CD4-positive, alpha-beta T cell treated with Interleukin-15 for 1 hour (primary cell): ENCODE measurements at places on chromosomes 5 and 9.

- DNase-seq: no peak
Observed at GRCh38 chr5:123429221-123429954, 6.2 kb upstream of the CEP120 start.

GRCh38 chr9:116697362-116697761, 10.3 kb downstream of the TRIM32 start:
- DNase-seq: no peak

DNA sequence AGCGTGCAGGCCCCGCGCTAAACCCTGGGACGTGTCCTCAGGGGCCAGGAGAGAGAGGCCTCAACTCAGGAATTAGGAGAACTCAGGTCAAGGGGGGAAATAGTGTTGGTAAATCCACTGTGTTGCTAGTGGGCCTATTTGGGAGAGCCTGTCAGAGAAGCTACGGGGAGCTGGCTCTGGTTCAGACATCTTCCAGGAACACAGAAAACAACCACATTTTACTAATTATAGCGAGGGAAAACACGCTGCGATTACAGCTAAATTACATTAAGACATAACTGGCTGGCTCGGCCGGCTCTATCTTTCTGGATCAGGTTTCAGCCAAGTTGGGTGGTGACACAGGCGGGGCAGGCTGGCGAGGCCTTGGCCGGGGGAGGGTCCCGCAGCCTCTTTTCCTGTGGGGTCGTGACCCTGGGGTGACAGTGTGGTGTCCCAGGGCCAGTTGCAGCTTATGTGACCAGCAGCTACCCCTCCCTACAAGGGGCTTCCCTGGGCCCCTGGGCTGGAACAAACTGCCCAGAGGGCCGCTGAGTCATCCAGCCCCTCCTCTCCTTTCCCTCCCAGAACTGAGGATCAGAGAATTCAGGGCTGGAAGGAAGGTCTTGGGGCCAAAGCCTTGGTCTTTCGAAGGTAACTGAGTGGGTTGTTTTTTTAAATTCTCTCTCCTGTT, 75.1 kb downstream of the FGF18 start:
- no peak for DNase-seq

DNA sequence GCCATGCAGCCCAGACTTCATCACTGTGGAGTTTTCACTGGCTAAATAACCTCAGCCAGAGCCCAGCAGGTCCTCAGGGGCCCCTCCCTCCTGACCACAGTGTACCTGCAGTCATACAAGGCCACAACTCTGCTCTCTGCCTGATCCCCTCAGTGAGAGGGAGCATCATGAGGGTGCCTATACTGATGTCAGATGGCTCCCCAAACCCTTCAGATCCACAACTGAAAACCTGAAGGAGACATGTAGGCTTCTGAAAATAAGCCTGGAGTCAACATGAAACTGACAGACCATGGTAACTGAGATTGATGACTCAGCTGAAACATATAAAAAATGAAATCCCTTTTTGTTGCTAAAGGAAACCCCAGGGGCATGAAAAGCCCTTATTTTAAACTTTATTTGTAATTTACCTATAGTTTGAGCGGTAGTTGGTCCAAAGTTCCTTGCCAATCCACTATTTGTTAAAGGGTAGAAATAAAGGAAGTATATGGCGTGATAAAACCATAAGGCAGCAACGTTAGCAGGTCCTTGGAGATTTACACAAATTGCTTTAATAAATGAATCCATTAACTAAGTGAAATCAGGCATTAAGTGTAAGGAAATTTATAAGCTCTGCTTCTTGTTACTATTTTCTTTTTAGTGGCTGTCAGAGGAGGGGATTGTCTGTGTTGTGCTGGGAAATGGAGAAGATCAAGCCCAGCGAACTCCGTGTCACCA, 68.3 kb downstream of the FGF1 start:
- DNase-seq: no peak

- no peak for DNase-seq
Observed at GRCh38 chr9:123099042-123099441, 65.6 kb downstream of the GPR21 start.

GRCh38 chr5:165903835-165904234, 2387.6 kb upstream of the WWC1 start:
- DNase-seq: no peak

DNA sequence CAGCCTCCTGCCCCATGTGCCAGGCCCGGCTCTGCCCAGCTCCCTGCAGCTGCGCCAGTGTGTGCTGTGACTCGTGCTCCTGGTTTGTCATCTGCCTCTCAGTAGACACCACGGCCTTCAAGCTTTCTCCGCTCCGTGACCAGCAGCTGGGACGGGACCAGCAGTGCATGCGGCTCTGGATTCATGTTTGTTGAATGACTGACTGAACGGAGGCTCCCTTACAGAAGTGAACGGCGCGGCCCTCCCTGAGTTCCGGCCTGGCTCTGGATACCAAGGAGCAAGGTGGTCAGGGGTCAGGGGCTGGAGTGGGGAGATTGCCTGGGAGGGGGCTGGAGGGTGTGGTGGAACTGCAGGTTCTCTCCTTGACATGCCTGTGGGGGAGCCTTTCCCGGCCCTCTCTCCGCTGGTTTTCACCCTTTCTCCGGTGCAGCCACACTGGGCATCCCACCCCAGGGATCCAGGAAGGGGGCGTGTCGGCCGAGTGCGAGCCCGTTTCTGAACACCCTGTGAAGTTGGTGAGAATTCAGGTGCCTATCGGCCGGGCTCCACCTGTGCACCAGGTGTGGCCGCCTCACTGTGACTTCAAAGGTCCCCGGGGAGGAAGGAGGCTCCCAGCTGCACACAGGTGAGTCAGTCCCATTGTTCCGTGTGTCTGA, 11.1 kb upstream of the CEP72 start:
- no peak for DNase-seq

DNA sequence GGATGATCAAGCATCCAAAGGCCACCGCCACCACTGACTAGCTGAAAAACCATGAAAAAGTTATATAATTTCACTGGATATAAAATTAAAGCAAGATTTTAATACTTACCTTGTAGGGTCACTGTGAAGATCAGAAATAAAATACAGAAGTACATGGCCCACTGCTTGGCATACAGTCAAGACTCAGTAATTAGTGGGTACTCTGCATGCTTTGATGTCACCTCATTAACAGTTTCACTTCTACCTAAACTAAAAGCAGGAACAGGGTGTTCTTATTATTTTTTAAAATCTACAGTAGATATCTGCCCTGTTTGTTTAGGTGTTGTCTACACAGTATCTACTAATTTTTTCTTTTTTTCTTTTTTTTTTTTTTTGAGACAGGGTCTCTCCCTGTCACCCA, 66.4 kb downstream of the NFIB start:
- DNase-seq: no peak

GRCh38 chr5:171395042-171395441, 7.4 kb downstream of the NPM1 start:
- no peak for DNase-seq

DNA sequence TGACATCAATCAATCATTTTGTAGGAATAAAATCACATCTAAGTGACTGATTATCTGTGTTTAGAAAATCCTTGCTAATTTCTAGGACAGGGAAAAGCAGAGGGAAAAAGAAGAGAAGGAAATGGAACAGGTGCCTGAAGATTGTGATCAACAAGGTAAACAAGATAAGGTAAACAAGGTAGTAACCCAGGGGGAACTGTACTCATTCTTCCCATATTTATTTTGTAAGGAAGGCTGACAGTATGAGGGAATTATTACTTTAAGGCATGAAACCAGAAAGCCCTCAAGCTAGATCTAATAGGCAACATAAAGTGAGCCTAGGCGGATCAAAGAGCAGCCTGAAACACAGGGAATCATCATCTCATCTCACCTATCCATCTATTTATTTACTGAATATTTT, 231.1 kb downstream of the MLLT3 start:
- no peak for DNase-seq

DNA sequence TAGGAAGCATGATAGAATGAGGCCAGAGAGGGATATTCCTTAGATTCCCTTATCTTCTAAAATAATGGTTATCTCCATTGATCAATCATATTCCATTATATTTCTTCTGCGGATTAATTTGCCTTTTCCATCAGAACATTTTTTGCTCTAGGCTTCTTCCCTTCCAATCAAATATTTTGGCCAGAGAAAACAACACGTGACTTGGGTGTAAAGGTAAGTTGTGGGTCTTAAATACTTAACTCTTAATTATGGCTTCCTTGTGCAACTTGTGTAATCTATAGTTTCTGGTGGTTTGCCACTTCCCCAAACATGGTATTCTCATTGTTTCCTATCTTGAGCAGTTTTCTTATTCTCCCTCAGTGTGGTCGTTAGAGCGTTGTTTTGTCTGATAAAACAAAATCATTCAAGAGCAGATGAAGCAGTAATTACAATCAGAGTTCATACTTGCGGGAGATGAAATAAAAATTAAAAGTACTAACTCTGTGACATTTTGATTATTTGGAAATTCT, 889.3 kb downstream of the MAT2B start:
- no peak for DNase-seq

- no peak for DNase-seq
Observed at GRCh38 chr5:160961038-160961437, 109.0 kb upstream of the ATP10B start.

GRCh38 chr9:105067895-105068580, 140.1 kb upstream of the ABCA1 start:
- DNase-seq: no peak

DNA sequence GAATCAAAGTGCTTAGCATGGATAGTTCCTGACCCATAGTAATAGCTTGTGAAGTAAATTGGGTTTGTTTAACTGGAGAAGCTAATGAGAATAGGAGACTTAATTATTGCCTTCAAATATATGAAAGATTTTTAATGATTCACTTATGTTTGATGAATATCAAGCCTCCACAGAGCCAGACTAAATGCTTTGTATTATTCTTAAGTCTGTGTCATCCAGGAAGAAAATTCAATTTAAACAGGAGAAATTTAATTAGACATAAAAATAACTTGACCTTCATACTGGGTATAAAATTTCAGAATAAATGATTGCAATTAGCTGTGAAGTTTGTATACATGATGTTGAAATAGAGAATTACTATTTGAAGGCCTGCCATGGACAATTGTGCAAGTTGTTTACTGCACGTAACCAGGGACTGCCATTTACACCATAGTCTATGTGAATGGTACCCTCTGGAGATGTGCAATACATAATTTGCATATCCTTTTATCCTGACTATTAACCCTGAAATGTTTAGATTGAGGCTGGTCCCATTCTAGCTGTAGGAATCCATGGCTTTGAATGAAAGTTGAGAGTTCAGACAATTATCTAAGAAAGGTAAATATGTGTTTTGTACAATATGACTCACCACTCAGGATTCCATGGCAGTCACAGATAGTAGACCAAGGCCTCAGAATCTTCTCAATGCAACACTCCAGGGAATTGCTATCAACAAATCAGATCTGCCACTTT, 133.5 kb upstream of the IL12B start:
- no peak for DNase-seq

GRCh38 chr9:75927356-75927755, 36.9 kb downstream of the PCSK5 start:
- no peak for DNase-seq

DNA sequence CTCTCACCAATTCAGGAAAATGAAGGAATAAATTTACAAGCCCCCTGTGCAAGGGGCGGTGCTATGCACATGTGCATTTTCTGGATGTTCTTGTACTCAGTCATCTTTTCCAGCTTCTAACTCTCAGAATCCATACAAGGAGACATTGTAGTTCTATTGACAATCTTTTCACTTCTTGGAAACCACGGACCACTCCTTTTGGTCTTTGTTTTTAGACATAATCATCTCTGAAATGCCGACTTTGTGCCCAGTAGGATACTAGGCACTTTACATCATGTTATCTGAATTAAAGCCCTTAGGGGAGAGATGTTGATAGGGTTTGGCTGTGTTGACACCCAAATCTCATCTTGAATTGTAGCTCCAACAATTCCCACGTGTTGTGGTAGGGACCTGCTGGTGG, 322.6 kb upstream of the WWC1 start:
- DNase-seq: no peak

DNA sequence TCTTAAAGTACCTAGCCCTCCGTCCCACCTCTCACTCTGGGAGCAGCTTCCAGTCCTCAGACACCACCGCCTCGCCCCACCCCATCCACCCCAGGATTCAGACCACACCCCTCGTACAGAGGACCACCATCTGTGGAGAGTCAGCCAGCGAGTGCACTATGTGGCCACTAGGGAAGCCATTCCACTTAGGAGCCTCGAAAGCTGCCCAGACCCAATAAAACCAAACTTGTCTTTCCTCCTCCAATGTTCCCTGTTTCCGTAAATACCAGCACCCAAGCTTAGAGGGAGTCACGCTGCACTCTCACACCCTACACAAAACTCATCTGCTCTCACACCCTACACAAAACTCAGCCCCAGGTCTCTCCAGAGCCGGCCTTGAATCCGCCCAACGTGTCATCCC, 1.9 kb downstream of the GCNT4 start:
- DNase-seq: peak; percentile 26

DNA sequence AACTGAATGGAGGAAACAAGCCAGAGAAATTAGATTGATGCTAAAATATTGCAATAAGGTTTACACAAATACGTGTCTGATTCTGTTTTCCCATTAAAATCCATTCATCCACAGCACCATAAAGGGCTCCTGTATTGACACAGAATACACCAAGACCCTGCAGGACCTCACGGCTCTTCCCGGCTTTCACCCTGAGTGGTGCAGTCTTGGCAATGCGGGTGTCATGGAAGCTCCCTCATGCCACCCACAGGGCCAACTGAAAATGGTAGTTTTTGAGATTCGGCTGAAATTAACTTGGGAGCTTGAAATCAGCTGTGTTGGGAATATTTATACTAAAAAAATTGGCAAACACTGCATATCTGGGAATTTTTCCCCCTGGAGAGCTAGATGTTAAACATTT, 17.3 kb upstream of the EXOC3 start:
- DNase-seq: no peak

- DNase-seq: no peak
Observed at GRCh38 chr5:143448518-143448917, 45.0 kb upstream of the NR3C1 start.

- DNase-seq: no peak
Observed at GRCh38 chr5:142176255-142176654, 67.7 kb downstream of the NDFIP1 start.
